ENCODE measurements at places on chromosomes 5 and 9. TPM values are rescaled to one million over a fixed set of nuclear protein-coding genes. Genes with fewer than 3 reads are reported as not detected.

TMOD1 gene
- 0.87 TPM for total RNA-seq

ZNF474 gene
- 0.11 TPM for total RNA-seq

TRPM3 gene
- total RNA-seq: 0.77 TPM

SMIM33 gene
- not detected for total RNA-seq

SLC1A1 gene
- total RNA-seq: 15.7 TPM

FBLL1 gene
- total RNA-seq: 0.75 TPM

GZMA gene
- total RNA-seq: not detected

ARAP3 gene
- 4.8 TPM for total RNA-seq

CSF1R gene
- 0.25 TPM for total RNA-seq

EEIG1 gene
- total RNA-seq: 10.2 TPM

SEC24A gene
- total RNA-seq: 30.9 TPM

LHX3 gene
- not detected for total RNA-seq

NUDT12 gene
- total RNA-seq: 17.2 TPM

ORM2 gene
- not detected for total RNA-seq

ARHGAP26 gene
- 13.6 TPM for total RNA-seq

DMRT1 gene
- total RNA-seq: not detected

CARD9 gene
- 3.4 TPM for total RNA-seq

DTWD2 gene
- total RNA-seq: 7.5 TPM

S100Z gene
- total RNA-seq: not detected

TEK gene
- 3.6 TPM for total RNA-seq

FBP2 gene
- total RNA-seq: not detected

KLF9 gene
- total RNA-seq: 33.4 TPM

WNT8A gene
- not detected for total RNA-seq

HCN1 gene
- total RNA-seq: under 0.01 TPM

SOX30 gene
- not detected for total RNA-seq

SHC3 gene
- 25.5 TPM for total RNA-seq

IRX4 gene
- total RNA-seq: not detected

Measured in uterine smooth muscle cell (primary cell).